ENCODE measurements at places on chromosomes 2 and 18. TPM values are rescaled to one million over a fixed set of nuclear protein-coding genes. Genes with fewer than 3 reads are reported as not detected.

The ING5 gene
- total RNA-seq = 24.5 TPM

The SEPTIN10 gene
- 105 TPM for total RNA-seq

The DYNC2LI1 gene
- total RNA-seq = 8.9 TPM

The KRTCAP3 gene
- 4.6 TPM for total RNA-seq

The C2orf66 gene
- 0.27 TPM for total RNA-seq

The DPP4 gene
- total RNA-seq = 3.0 TPM

The TUBA4B gene
- not detected for total RNA-seq

The MARCO gene
- total RNA-seq = not detected

The HOXD12 gene
- total RNA-seq = not detected
